T-helper 2 cell treated with Interferon-gamma antibody and Interleukin-4, amounts not matched to agents 100 ng/mL and 5 ng/mL, for 36 hours (primary cell): ENCODE measurements at places on chromosomes 4 and X. TPM values are rescaled to one million over a fixed set of nuclear protein-coding genes. Genes with fewer than 3 reads are reported as not detected.

SSX4 gene
- total RNA-seq, result not detected in 2 replicates

TADA2B gene
- 23.3 and 25.2 TPM in 2 replicates for total RNA-seq

CCDC160 gene
- not detected in 2 replicates for total RNA-seq

OCIAD2 gene
- 84.8 and 85.4 TPM in 2 replicates for total RNA-seq

CCDC158 gene
- not detected in 2 replicates for total RNA-seq

XAGE1A gene
- not detected in 2 replicates for total RNA-seq

REELD1 gene
- 0.09 TPM in 1 of 2 replicates, not detected in the other for total RNA-seq

KCNIP4 gene
- not detected in 2 replicates for total RNA-seq

TRIM75 gene
- total RNA-seq, result not detected in 2 replicates

GLRA2 gene
- not detected in 2 replicates for total RNA-seq

IQSEC2 gene
- total RNA-seq, result 0.20 and 0.55 TPM in 2 replicates

PDLIM3 gene
- total RNA-seq, result not detected in 2 replicates

GPAT3 gene
- total RNA-seq, result 10.3 and 11.1 TPM in 2 replicates

CPZ gene
- 0.11 TPM in 1 of 2 replicates, not detected in the other for total RNA-seq

AFAP1 gene
- total RNA-seq, result 6.2 and 6.7 TPM in 2 replicates

RS1 gene
- not detected in 2 replicates for total RNA-seq

RTL9 gene
- total RNA-seq, result not detected in 2 replicates

MAGEA4 gene
- total RNA-seq, result not detected in 2 replicates

FAM149A gene
- total RNA-seq, result 0.23 and 0.25 TPM in 2 replicates

FAM9C gene
- total RNA-seq, result not detected in 2 replicates

EGF gene
- total RNA-seq, result not detected in 2 replicates

PAGE2 gene
- total RNA-seq, result not detected in 2 replicates

GLRB gene
- total RNA-seq, result not detected in 2 replicates

DIAPH2 gene
- 11.8 and 12.9 TPM in 2 replicates for total RNA-seq

PLXNA3 gene
- total RNA-seq, result 29.0 and 29.8 TPM in 2 replicates

TRPC3 gene
- total RNA-seq, result 0.20 and 0.64 TPM in 2 replicates

CT45A10 gene
- total RNA-seq, result not detected in 2 replicates

CETN2 gene
- 9.1 and 9.5 TPM in 2 replicates for total RNA-seq

HTT-AS gene
- not detected in 2 replicates for total RNA-seq

BEX2 gene
- total RNA-seq, result 2.8 and 3.0 TPM in 2 replicates

SLC25A5 gene
- total RNA-seq, result 487 and 495 TPM in 2 replicates

FGF5 gene
- total RNA-seq, result not detected in 2 replicates

RHOXF2 gene
- total RNA-seq, result not detected in 2 replicates
